ENCODE measurements at places on chromosomes 3 and 15.

GRCh38 chr15:66188464-66188863 lies 65.1 kb downstream of the MEGF11 start:
- H3K27me3 ChIP-seq: peaks cover 31% of the 10 kb centered on the region
- H3K4me3 ChIP-seq: no peak overlapping the region
- no peak overlapping the region for H3K27ac ChIP-seq
- H3K36me3 ChIP-seq: no peaks in the 10 kb centered on the region

DNA sequence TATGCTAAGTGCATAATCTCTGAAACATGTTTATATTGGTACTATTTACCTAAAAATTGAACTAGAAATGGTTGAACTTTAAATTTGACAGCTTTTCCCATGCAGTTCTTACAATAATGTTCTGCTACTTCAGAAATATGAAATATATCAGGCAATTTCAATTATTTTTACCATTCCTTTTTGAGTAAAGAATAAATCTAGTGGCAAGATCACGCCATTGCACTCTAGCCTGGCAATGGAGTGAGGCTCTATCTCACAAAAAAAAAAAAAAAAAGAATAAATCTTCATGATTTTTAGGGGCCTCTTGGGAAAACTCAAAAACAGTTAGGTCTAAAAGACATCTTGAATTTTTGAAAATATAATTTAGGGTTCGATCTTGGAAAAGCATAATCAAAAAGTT lies 10.6 kb upstream of the DNAAF4 start:
- no peak for DNase-seq
- H3K4me3 ChIP-seq: no peak overlapping the region
- H3K4me1 ChIP-seq: no peaks in the 10 kb centered on the region
- no peak overlapping the region for H3K27ac ChIP-seq
- H3K36me3 ChIP-seq: no peaks in the 10 kb centered on the region
- no peaks in the 10 kb centered on the region for H3K27me3 ChIP-seq

- no peak overlapping the region for H3K27ac ChIP-seq
- H3K4me3 ChIP-seq: no peak overlapping the region
- no peak for DNase-seq
- no peaks in the 10 kb centered on the region for H3K27me3 ChIP-seq
Observed at GRCh38 chr15:36370731-36371112, 208.7 kb upstream of the CDIN1 start.

- no peak overlapping the region for H3K4me3 ChIP-seq
- peaks cover 23% of the 10 kb centered on the region for H3K4me1 ChIP-seq
- H3K27ac ChIP-seq: no peak overlapping the region
- no peaks in the 10 kb centered on the region for H3K27me3 ChIP-seq
- DNase-seq: no peak
Observed at GRCh38 chr3:52983336-52983807, 62.5 kb downstream of the SFMBT1 start.

- no peaks in the 10 kb centered on the region for H3K4me1 ChIP-seq
- H3K27ac ChIP-seq: no peak overlapping the region
- no peaks in the 10 kb centered on the region for H3K36me3 ChIP-seq
- no peak for DNase-seq
- no peaks in the 10 kb centered on the region for H3K27me3 ChIP-seq
- H3K4me3 ChIP-seq: no peak overlapping the region
Observed at GRCh38 chr15:81107889-81108288, 26.2 kb upstream of the CFAP161 start.

All from heart right ventricle (tissue), 16 donors.